HFF-Myc (cell line): ENCODE measurements at places on chromosomes 13 and 19.

- DNase-seq = no peak
Observed at GRCh38 chr19:24029941-24030636, 56.9 kb upstream of the ZNF254 start.

- DNase-seq = no peak
Observed at GRCh38 chr19:33624586-33624985, 2.8 kb downstream of the CHST8 start.

DNA sequence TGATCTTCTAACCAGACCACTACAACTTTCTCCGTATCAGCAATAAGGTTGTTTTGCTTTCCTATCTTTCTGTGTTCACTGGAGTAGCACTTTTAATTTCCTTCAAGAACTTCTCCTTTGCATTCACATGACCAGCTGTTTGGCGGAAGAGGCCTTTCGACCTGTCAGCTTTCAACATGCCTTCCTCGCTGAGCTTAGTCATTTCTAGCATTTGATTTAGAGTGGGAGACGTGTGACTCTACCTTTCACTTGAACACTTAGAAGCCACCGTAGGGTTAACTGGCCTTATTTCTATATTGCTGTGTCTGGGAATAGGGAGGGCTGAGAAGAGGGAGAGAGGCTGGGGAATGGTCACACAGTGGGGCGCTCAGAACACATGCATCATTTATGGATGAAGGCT lies 104.7 kb downstream of the TUBGCP3 start:
- DNase-seq = no peak

DNA sequence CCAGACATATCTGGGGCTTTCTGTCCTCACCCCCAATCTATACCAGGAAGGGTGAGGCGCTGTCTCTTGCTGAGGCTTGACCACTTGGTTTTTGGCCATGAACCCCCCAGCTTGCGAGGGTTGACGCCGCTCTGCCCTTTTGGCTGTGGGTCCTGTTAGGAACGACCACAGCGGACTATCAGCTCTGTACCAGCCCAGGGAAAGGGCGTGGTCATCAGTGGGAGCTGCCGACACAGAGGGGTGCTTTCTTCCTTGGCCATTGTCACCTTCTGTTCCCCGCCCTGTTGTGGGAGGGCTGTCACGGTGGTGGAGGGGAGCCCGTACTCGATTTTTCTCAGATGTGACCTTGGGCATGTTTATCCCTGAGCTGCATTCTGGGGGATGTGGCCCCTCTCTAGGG lies 5.7 kb downstream of the DCAF15 start:
- DNase-seq = no peak

DNA sequence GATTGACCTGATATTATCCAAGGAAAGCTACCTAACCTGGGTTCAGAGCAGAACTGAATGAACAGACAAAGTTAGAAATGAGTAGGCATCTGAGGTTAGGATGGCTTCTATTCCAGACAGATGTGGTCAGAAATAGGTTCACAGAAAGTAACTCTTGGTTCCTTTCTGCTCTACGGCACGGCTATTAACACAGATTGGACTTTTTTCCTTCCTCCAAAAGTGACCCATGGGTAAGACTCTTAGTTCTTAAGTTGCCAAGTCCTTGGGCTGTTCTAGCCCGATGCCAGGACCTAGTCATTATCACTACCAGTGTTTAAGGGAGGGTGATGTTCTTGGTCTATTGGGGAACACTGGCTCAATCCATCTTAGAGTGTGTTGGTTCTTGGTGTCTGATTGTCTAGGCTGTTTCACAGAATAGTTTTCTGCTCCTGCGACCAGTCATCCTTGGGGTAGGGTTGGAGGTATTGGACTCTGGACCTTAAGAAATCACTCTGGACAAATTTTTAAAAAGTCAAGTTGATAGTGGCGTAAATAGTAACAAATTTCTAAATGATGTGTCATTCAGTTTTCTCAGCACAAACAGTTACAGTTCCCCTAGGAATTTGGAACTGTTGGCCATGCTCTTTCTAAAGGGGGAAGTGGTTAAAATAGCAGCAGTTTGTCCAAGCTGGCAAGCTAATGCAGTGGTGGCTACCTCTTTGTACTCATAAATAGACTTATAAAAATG lies 60.1 kb upstream of the MYCBP2 start:
- no peak for DNase-seq

- DNase-seq = no peak
Observed at GRCh38 chr19:3618144-3618810, 8.3 kb downstream of the CACTIN start.
